SK-N-SH (cell line): ENCODE measurements at places on chromosomes 7 and 10.
A peak's percentile ranks its signal among the peaks of the same experiment; 100 is the strongest.

- no peak for DNase-seq
Measured at GRCh38 chr10:21668831-21669230, 134.8 kb downstream of the MLLT10 start.

DNA sequence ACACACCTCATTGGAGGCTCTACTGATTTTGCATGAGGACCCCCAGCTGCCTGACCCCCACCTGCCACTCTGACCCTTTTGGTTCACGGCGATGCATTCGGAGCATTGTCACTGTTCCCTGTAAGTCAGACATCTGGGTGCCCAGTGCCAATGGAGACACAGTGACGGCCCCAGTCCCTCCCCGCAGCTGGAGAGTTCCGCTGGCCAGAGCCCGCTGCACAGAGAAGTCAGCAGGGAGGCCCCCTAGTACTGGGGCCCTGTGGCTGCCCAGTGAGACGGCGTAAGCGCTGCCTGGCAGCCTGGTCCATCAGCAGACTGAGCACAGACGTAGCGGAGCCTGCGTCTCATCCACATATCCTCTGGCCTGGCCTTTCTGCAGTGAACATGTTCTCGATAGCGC lies 77.5 kb downstream of the NKX6-2 start:
- DNase-seq, result no peak

GRCh38 chr10:92591550-92592022 lies 1.3 kb upstream of the KIF11 start:
- peak; percentile 87 for DNase-seq

- DNase-seq, result no peak
Measured at GRCh38 chr10:76735866-76736265, 901.7 kb downstream of the KCNMA1 start.

GRCh38 chr10:24384954-24385353 lies 176.0 kb downstream of the KIAA1217 start:
- DNase-seq, result no peak

- DNase-seq, result peak; percentile 88
Measured at GRCh38 chr7:151046603-151047573, 1.4 kb upstream of the ASIC3 start.

GRCh38 chr7:2510909-2511768 lies 8.4 kb upstream of the LFNG start:
- DNase-seq, result no peak

- DNase-seq, result no peak
Measured at GRCh38 chr10:4003348-4003973, 218.5 kb upstream of the KLF6 start.

GRCh38 chr10:89202033-89202425 lies 5.1 kb downstream of the CH25H start:
- no peak for DNase-seq

- no peak for DNase-seq
Measured at GRCh38 chr10:3978174-3978573, 193.2 kb upstream of the KLF6 start.

- DNase-seq, result no peak
Measured at GRCh38 chr10:42973411-42973810, 103.5 kb upstream of the RET start.

GRCh38 chr10:46292573-46293023 lies 5.8 kb downstream of the ANTXRL start:
- no peak for DNase-seq

- DNase-seq, result no peak
Measured at GRCh38 chr7:97013134-97013844, 7.9 kb downstream of the DLX6 start.

- no peak for DNase-seq
Measured at GRCh38 chr10:3578159-3578558, 206.8 kb downstream of the KLF6 start.

DNA sequence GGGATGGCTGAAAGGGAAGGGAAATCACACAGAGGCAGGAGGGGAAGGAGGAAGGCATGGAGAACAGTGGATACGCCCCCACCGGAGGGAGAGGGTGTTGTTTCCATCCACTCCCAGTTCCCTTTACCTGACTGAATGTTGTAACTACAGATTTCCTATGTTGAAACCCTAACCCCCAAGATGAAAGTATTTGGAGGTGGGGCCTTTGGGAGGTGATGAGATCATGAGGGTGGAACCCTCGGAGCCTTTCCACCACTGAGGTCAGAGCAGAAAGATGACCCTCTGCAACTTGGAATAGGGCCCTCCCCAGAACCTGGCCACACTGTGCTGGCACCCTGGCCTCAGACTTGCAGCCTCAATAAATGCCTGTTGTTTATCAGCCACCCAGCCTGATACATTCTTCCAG lies 48.6 kb upstream of the CNPY1 start:
- no peak for DNase-seq

GRCh38 chr10:35606430-35606829 lies 1.3 kb downstream of the GJD4 start:
- no peak for DNase-seq

GRCh38 chr10:101238732-101239105 lies 9.5 kb upstream of the LBX1 start:
- DNase-seq, result no peak

- no peak for DNase-seq
Measured at GRCh38 chr7:142806022-142806356, 35.2 kb downstream of the PRSS2 start.

GRCh38 chr10:13152296-13152695 lies 9.1 kb upstream of the MCM10 start:
- no peak for DNase-seq

DNA sequence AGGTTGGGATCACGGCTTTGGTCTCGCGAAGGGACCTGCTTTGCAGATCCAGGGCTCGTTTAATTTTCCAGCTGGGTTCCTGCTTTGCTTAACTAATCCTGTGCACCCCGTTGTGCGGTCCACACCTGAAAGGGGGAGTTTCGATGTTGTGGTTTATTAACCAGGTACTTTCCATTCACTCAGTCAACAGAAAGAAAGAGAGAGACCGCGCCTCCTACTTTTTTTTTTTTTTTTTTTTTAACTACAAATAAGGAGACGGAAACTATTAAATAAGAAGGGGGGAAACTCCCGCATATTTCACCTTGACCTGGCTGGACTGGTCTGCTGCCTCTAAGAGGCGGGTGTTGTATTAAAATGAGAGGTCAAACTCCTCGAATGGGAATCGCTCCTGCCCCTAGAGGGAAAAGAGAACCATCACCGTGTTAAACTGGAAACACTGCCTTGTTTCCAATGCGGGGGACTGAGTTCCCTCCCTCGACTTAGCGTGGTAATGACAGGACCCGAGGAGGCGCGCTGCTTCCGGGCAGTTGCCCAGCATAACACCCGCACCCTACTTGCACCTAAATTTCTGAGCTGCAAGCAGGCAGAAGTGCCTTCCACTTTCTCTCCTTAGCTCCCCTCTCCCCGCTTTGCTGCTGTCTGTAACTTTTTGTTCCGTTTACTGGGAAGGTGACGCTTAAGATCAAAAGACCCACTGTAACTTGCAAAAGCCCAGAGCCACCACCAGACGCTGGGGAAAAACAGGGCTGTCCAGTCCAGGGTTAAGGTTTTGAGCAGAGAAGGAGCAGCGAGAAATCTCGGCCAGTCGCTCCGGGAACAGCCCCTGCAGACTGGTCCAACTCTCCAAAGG lies 1.1 kb upstream of the ITGB8 start:
- DNase-seq, result peak; percentile 86

DNA sequence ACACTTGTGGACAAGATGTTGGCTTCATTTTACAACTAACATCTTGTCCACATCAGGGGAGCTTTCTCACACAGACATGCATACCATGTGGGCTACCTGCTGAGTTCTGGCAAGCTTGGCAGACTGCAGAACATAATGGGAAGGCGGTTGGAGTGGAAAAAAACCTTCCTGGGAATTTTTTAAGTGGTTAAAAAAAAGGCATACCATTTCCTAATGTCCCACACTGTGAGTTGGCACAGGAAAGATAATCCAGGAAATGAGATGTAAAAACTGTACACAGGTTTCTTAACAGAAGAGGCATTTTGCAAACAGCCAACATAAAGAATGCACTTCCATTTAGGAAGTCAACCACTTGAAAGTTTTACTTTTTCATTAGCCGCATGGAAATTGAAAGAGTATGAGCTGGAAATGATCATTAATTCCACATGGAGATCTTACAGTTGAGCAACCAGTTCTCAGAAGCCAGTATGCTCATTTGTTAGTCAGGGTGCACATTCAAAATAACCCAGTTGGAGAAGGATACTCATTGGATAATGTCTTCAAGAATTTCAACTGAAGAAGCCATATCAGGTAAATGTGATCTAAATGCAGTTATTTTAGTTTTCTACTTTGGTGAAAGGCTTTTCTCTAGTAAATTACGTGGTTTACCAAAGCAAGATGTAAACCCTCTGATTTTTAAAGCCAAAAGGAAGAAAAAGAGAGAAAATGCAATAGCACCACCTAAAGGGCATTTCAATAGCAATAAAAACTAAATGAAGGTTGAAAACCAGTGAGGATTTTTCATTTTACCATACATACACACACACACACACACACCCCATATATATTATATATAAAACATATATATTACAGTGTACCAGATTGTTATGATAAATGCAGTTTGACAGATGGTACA lies 194.0 kb downstream of the TAX1BP1 start:
- no peak for DNase-seq

- DNase-seq, result peak; percentile 28
Measured at GRCh38 chr7:114084002-114084471, 165.2 kb upstream of the PPP1R3A start.

- DNase-seq, result peak; percentile 64
Measured at GRCh38 chr7:47373871-47374451, 207.9 kb downstream of the TNS3 start.

GRCh38 chr7:86645676-86646276 lies 2.1 kb downstream of the GRM3 start:
- DNase-seq, result peak; percentile 8

- DNase-seq, result no peak
Measured at GRCh38 chr7:17654940-17655339, 285.4 kb downstream of the SNX13 start.

DNA sequence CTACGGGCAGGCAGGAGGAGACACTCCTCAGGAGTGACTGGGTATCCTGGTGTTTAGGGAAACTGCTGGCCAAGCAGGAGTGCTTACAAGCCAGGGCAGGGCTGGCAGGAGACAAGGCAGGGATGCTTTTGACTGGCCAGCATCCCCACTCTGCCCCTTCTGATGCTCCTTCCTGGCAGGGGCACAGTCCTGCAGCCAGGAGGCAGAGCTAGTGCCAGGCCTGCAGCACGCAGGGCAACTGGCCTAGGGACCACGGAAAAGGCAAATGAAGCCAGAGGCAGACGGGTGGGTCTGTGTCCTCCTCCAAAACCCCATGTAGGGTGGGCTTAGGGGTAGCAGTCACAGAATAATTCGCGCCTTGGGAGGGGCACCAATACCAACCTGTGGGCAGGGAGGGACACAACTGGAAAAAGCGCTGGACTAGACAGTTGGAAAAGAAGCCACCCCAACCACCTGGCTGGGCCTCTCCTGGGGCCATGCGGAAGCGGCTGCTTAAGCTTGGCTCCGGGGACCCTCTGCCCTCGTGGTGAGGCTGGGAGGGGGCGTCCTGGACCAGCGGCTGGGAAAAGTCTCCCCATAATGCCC lies 4.8 kb downstream of the IMPDH1 start:
- DNase-seq, result peak; percentile 82

- DNase-seq, result no peak
Measured at GRCh38 chr7:84073186-84073875, 121.3 kb downstream of the SEMA3A start.

GRCh38 chr10:74936577-74937265 lies 110.3 kb downstream of the KAT6B start:
- DNase-seq, result no peak

DNA sequence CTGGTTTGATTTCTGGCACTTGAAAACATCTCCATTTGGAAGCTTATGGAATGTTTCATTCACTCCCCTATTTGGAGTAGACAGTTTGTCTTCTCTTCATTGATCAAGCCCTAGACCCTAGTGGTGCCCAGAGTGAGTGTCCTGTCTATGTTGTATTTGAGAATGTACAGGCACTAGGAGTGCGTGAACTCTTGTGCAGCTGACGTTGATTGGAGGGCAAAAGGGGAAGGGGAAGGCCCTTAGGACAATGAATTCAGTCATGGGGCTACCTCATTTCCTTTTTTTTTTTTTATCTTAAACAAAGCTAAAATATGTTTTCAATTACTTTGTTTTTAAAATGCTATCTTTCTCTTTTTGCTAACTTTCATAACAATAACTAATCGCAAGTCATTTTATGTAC lies 66.5 kb downstream of the ADD3 start:
- DNase-seq, result no peak

- no peak for DNase-seq
Measured at GRCh38 chr7:7335215-7335614, 152.9 kb downstream of the C1GALT1 start.

- peak; percentile 37 for DNase-seq
Measured at GRCh38 chr7:117119192-117119924, 166.1 kb downstream of the ST7 start.

DNA sequence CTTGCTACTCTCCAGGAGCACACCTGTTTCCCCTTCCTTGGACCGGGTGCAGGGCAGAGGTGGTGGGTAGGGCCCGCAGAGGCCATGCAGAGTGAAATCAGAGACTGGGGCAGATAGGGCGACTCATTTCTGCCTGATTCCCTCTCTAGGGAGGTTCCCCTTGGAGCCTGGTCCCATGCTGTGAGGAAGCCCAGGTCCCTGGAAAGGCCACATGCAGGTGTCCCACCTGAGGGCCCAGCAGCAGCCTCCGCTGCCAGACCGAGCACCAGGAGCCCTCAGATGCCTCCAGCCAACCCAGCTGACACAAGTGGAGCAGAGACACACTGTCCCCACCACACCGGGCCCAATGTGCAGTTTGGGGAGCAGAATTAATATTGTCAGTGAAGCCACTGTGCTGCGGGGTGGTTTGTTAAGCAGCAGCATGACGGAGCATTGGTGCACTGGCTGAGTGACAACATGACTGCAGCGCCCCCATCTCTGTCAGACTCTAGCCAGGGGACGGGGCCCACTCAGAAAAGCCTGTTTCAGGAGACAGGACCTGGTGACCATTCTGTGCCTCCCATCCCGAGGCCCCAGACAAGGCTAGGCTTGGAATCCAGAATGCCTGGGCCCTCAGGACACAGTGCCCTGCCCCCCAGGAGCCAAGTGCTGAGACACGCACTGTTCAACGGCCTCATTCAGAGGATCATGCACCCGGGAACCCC lies 30.4 kb upstream of the RET start:
- DNase-seq, result no peak

DNA sequence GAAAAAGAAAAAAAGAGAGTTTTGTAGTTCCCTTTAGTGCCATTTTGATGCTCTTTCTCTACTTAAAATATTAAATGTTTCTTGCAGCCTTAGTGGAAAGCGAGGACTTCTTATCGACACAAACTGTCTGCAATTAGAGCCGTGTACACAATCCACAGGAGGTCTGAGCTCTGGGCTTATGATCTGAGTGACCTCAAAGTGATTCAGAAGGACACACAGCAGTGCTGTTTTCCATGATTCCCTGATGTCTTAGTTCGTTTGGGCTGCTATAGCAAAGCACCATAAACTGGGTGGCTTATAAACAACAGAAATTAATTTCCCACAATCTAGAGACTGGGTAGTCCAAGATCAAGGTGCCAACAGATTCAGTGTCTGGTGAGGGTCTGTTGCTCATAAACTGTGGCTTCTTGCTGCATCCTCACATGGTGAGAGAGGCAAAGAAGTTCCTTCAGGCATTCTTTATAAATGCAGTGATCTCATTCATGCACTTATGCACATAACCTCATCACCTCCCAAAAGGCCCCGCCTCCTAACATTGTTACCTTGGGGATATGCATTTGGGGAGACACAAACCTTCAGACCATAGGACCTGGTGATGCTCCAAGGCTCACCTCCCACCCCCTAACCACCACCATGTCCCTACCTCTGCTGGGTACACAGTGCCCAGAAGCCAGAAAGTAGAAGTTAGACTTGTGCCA lies 204.5 kb upstream of the GHITM start:
- DNase-seq, result no peak
